ENCODE measurements at places on chromosomes 11 and 22.

- no peak for DNase-seq
Measured at GRCh38 chr11:29564486-29564885, 452.3 kb downstream of the KCNA4 start.

DNA sequence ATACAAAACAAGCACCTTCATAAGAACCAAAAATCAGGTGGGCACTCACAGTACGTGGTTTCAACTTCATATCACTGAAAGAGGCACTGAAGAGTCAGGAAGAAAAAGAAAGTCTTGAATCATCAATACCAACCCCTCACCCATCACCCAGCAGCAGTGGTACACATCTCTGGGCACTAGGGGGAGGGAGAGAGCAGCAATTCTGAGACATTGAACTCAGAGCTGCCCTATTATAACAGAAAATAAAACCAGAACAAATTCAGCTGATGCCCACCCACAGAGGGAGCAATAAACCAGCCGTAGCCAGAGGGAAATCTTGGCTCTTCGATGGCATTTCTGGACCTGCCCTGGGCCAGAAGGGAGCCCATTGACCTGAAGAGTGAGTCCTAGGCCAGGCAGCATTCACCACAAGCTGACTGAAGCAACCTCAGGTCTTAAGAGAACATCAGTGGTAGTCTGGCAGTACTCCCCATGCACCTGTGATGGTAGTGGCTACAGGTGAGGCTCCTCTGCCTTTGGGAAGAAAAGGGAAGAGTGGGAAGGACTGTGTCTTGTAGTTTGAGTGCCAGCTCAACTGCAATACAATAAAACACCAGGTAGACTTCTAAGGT is 42.2 kb upstream of the FAM181B start:
- DNase-seq: peak; percentile 60

- DNase-seq: peak; percentile 18
Measured at GRCh38 chr22:26170795-26171580, 1.7 kb downstream of the SEZ6L start.

- no peak for DNase-seq
Measured at GRCh38 chr11:83721263-83721662, 435.1 kb upstream of the CCDC90B start.

DNA sequence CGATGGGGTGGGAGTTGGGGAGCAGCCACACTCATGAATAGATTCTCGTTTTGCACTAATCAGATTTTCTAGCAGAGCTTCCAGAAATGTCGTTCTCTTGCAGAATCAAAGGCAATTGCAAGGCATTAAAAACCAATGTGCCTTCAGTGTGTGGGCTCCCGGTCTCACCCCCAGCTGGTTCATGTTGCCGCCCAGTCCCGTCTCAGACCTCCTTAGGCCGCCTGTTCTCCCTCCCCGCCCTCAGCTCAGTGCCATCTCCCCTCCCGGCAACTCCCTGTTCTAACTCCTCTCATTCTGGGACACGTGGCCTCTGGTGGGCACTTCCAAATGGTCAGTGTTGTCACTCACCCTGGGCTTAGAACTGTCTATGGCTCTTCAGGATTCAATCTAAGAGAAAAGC is 42.5 kb upstream of the SMIM38 start:
- no peak for DNase-seq

- no peak for DNase-seq
Measured at GRCh38 chr11:35914816-35915215, 29.0 kb upstream of the LDLRAD3 start.
